ENCODE measurements at places on chromosomes 16 and 17.

DNA sequence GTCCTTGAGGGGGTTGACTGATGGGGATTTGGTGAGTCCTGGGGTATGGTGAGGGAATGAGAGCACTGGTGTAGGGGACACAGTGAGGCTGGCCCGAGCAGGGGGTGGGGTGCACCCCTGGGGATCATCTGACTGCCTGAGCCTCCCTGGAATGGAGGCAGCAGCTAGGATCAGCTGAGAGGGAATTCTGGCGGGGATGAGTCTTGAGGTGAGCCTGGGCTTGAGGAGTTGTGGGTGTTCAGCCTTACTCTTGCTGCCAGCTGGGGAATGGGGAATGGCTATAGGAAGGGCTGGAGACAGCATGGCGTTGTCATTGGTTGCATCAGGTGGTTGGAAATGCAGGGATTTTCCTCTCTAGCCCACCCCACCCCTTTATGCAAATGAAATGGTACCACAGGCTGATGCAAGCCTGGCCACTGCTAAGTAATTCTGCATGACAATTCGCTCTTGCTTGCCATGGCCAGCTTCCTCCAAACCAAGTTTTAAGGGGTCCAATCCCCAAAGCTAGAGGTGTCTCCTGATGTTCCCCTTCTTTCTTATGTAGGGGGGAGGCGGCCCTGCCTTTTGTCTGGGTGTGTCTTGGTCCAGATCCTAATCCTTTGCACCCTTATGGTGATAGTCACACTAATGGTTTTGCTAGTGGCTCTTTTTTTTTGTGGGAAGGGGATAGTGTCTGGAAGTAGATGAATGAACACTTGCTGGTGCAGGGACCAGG is 7.5 kb downstream of the NFE2L1 start:
- no peak for DNase-seq

- DNase-seq: no peak
These were observed 159.4 kb downstream of the ZNF423 start for GRCh38 chr16:49696414-49697101.

DNA sequence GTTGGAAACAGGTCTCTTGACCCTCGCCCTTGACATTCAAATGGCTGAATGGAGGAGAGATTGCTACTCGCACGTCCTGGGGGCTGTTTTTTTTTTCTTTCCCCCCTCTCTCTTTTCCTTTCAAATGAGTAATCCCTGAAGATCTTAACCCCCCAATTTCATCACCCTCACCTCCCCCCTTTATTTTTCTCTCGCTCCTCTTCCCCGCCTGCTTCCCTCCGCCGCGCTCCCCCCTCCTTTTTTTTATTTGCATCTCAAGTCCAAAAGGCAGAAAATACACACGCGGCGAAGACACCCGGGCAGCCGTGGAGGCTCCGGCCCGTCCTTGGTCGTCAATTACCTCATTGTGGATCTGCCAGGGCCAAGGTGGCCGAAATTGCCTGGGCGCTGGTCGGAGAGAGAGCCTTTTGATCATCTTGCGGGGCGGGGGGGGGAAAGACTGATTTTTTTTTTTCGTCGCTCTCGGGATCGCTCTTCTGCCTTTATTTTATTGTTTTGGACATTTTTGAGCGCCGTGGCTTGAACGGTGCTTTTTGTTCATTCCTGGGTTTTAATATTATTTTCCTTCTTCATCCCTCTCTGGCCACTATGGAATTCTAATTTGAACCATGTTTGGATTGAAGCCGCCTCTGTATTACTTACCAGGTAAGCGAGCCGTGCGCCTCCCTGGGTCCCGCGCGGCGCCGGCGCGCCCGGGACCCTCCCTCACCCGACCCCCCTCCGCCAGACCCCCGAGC is 57.2 kb upstream of the GSE1 start:
- no peak for DNase-seq

- no peak for DNase-seq
These were observed 240.5 kb downstream of the SEC14L1 start for GRCh38 chr17:77381185-77381700.

GRCh38 chr17:76014100-76014924 is 12.8 kb downstream of the EVPL start:
- peak; percentile 89 for DNase-seq

DNA sequence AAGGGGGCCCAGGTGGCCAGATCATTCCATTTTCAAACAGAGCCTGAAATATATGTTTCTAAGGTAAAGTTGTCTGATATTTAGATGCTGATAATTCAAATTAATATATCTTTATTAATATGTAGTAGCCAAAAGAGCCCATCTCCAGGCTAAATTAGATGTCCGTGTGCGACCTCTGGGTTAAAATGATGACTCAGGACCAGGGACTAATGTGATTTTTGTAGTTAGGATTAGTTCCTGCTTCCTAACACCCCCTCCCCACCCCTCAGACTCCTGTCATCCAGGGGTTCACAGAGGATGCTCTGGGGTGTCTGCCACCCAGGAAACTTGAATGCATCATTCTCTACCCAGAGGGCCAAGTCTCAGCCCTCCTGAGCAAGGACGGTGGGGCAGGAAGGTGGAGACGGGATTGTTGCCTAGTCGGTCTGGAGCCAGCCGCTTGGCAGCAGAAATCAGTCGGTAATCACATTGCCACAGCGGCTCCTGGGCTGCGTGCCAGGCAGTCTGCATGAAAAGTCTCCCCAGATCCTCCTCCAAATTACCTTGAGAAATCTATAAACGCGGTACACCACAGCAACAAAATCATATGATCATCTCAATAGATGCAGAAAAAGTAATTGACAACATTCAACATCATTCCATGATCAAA is 29.8 kb downstream of the CNGB1 start:
- DNase-seq: peak; percentile 33

DNA sequence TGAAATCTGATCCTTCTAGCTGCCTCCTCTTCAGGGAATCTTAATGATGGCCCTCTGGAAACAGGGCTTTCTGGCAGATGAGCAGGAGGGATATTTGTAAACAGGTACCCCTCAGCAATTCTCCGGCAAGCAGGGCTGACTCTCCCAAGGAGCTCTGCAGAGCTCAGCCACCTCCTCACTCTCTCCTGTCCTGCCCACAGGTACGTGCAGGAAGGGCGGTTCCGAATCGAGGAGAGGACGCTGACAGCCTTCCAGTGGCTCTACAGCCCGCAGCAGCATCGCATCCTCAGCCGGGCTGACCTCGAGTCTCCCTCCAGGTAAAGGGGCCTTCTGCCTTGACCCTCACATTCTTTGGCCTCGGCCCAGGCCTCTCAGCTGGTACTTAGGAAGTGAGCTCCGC is 20.7 kb upstream of the CCDC92B start:
- no peak for DNase-seq

GRCh38 chr17:50425682-50426471 is at the start of gene ACSF2:
ACSF2 (plus strand) TSS chr17:50426218; CDS start chr17:50426262, 44 bp downstream.
- DNase-seq: peak; percentile 7

- no peak for DNase-seq
These were observed 19.6 kb upstream of the EFCAB13 start for GRCh38 chr17:47304186-47304585.

GRCh38 chr16:81151648-81152310 is 55.6 kb upstream of the GCSH start:
- DNase-seq: no peak

- DNase-seq: no peak
These were observed 28.8 kb downstream of the RNF43 start for GRCh38 chr17:58388302-58389190.

DNA sequence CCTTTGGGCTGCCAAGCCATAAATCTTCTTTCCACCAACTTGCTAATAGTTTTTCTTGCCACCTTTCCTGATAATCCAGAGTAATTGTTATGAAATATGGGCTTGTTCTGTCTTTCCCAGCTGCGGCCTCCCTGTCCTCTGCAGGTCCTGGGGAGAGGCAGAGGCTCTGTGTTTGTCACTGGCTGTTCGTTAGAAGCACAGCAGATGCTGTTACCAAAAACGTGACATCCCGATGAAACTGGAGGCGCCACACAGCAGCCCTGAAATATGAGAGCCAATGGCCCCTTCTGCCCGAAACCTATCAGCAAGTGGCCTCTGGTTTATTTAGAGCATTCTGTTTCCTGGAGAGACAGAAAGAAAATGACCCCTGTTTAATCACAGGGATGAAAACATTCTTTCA is 115.1 kb upstream of the ANKFN1 start:
- DNase-seq: no peak

GRCh38 chr17:83062818-83063671 is 16.4 kb upstream of the METRNL start:
- DNase-seq: no peak

- DNase-seq: no peak
These were observed 71.2 kb upstream of the CHMP6 start for GRCh38 chr17:80920441-80920840.

DNA sequence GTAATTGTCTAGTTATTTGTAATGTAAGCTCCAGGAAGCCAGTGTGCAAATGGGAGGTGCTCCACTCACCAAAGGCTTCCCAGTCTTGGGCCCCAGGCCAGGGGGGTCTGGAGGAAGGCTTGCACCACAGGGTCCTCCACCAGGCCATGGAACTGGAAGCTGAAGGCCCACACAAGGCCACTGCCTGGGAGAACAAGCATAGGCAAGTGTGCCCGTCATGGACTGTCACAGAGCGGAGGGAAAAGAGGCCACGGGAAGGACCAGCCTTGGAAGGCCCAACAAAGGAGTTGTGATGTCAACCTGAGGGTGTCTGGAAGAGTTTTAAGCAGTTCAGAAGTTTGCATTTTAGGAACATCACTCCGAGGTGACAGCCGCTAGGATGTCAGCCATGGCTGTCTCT is 3.0 kb upstream of the SRRM2 start:
- no peak for DNase-seq

GRCh38 chr17:39848600-39848999 is 15.5 kb downstream of the IKZF3 start:
- DNase-seq: no peak

DNA sequence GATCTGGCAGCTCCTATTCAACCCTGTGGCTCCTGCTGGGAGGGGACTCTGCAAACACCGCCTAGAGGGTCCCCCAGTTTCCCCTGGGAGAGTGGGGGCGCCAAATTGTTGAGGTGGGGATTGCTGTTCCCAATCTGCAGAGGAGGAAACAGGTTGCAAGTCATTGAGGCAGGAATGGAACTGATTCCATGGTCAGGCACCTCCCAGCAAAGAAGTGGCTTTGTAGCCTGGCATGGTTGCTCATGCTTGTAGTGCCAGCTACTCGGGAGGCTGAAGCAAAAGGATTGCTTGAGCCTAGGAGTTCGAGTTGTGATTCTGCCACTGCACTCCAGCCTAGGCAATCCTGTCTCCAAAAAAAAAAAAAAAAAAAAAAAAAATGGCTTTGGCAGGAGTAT is 198 bp upstream of the PYDC1 start:
- no peak for DNase-seq

DNA sequence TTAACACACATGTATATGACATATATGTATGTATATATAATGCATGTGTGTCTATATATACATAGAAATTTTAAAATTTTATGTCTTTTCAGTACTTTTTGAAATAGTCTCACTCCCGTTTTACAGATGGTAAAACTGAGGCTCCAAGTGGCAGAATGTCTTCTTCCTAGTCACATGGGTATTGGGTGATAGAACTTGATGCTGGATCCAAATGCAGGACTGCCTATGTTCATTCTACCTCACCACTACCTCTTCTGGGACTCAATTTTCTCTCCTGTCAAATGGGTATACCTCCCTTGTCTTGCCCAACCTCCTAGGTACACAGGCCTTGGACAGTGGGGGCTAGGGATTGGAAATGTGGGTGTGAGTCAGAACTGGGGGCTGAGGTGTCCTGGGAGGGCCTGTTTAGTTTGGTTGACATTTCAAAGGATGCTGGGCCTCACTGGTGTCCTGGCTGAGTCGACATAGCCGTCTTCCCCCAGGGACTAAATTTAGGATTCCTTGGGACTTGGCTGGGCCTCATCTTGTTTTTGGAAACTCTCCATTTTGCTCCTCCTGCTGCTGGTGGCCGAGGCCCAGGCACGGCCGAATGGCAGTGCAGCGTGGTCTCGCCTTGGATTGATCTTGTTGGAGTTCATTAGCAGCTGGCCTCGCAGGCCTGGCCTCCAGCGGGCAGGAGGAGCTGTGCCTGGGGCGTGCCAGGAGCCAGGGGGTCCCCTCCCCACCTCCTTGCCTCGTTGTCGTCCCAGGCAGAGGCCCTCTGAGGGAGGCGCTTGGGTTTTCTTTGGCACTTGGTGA is 25.9 kb downstream of the NKD1 start:
- DNase-seq: no peak

- DNase-seq: no peak
These were observed 491.6 kb downstream of the TOX3 start for GRCh38 chr16:52055381-52055780.

GRCh38 chr17:8726941-8727555 is 17.6 kb downstream of the CCDC42 start:
- DNase-seq: no peak

- no peak for DNase-seq
These were observed 136.6 kb downstream of the ENGASE start for GRCh38 chr17:79211061-79211770.

- peak; percentile 78 for DNase-seq
These were observed 22.6 kb downstream of the ZNF213 start for GRCh38 chr16:3157229-3158025.

GRCh38 chr16:962901-963814 is 7.6 kb downstream of the LMF1 start:
- DNase-seq: no peak

- no peak for DNase-seq
These were observed 12.3 kb downstream of the GPT2 start for GRCh38 chr16:46896314-46896968.

GRCh38 chr16:47947723-47948122 is 208.1 kb downstream of the ABCC12 start:
- no peak for DNase-seq

- no peak for DNase-seq
These were observed 16.0 kb downstream of the ENGASE start for GRCh38 chr17:79090443-79091225.

- no peak for DNase-seq
These were observed 59.6 kb upstream of the MTMR4 start for GRCh38 chr17:58574025-58574424.

GRCh38 chr17:82241926-82242697 is 13.3 kb downstream of the SLC16A3 start:
- no peak for DNase-seq

- no peak for DNase-seq
These were observed 313.4 kb downstream of the HAPSTR1 start for GRCh38 chr16:9404811-9405210.

GRCh38 chr16:54774768-54775167 is 155.9 kb upstream of the IRX5 start:
- no peak for DNase-seq

- DNase-seq: no peak
These were observed 1.3 kb downstream of the HBQ1 start for GRCh38 chr16:181565-182021.

DNA sequence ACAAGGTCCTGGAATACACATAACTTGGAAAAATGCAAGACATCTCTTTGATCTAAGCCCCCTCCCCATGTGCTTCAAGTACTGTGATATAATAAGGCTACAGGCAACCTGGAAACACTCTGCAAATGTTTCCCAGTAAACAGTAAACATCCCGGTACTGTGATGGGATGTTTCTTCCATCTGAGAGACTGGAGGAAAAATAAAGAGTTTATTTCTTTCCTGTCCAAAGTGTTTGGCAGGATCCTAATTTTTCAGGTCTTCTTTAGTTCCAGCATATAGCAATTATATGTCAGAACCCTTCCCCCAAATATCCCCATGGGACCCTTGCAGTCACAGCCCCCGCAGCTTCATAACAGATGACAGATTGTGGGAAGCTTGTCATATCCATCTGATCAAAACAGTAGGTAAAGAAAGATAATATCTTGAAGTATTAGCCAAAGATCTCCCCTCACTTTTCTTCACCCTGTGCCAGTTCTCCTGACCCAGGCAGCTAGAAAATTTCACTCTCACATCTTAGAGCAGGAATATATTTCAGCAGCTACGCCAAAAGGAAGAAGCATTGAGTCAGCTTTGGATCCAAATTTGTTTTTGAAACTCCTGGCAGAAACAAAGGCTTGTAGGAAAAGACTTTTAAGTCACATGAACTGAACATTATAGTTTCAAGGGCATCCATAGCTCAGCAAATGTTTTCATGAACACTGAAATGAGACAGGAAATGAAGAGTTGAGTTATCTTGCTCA is 141.3 kb downstream of the HS3ST3A1 start:
- DNase-seq: no peak

All from NCI-H345 (cell line).